ENCODE measurements at places on chromosomes 4 and X.

DNA sequence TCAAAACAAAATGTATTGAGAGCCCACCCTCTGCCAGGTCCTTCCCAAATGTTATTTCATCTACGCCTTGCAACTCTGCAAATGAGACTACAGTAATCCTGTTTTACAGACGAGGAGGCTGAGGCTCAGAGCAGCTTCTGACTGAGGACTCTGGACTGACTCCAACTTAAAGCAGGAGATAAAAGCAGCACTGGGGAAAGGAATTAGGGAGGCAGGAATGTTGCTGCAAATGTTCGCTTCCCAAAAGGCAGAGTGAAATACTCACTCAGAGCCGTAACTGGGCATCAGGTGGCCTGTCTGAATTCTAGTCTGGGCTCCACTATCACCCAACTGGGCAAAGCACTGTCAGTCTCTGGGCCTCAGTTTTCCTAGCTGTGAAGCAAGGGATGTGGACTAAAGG lies 94.7 kb upstream of the SRD5A3 start:
- DNase-seq: no peak

- no peak for DNase-seq
These were observed 58.1 kb downstream of the DCHS2 start for GRCh38 chr4:154433543-154433942.

GRCh38 chrX:136168929-136169735 lies 21.8 kb downstream of the FHL1 start:
- DNase-seq: no peak

GRCh38 chr4:154368060-154368459 lies 123.5 kb downstream of the DCHS2 start:
- DNase-seq: no peak
